Urothelium cell line (cell line): ENCODE measurements at places on chromosomes 16 and 17.

GRCh38 chr17:29625037-29625750, 2.5 kb upstream of the CORO6 start:
- no peak for DNase-seq

- DNase-seq = no peak
Observed at GRCh38 chr17:35765756-35766488, 5.2 kb downstream of the C17orf50 start.

- DNase-seq = no peak
Observed at GRCh38 chr16:12862327-12862726, 39.1 kb upstream of the SHISA9 start.

GRCh38 chr17:46791531-46791930, 27.0 kb downstream of the WNT3 start:
- DNase-seq = no peak

- no peak for DNase-seq
Observed at GRCh38 chr16:49456763-49457162, 83.2 kb downstream of the C16orf78 start.

DNA sequence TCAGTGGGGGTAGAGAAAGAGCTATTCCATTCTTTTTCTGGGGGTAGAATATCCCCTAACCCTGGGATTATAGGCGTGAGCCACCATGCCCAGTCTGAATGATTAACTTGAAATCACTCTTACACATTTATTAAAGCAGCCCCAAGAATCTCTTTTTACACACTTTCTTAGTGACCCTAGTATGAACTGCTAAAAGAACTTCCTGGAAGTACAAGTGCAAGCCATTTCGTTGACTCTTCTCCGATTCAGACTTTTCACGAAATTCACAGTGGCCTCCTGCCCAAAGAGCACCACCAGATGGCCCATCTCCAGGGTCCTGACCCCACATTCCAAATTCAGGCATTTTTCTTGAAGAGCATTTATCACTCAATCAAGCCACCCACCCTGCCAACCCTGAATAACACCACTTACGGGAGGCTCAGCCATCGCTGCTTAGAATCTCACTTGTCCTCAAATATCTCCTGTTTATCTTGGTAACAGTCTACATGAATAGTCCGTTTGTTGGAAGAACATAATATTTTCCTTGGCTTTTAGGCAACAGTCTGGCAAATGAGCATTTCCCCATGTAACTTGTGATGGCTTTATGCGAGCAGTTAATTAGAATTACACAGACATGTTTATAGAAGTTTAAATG, 28.0 kb downstream of the ZNF423 start:
- no peak for DNase-seq

GRCh38 chr17:34371405-34372100, 8.5 kb upstream of the CCL1 start:
- no peak for DNase-seq

DNA sequence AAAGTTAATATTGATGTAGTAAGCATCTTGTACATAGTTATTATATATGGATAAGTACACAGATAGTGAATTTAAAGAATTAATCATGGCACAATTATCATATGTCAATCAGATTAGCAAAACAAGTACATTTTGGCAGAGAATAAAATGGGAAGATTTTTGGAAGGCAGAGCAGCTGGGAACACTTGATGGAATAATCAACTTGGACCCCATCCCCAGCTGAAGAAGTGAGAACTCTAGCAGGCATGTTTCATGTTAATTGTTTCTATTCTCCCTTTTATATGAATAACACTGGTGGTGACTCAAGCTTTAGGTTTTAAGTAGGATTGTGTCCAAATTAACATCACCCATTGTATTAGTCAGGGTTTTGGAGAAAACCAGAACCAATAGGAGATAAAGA, 198.7 kb downstream of the KCNJ2 start:
- no peak for DNase-seq

DNA sequence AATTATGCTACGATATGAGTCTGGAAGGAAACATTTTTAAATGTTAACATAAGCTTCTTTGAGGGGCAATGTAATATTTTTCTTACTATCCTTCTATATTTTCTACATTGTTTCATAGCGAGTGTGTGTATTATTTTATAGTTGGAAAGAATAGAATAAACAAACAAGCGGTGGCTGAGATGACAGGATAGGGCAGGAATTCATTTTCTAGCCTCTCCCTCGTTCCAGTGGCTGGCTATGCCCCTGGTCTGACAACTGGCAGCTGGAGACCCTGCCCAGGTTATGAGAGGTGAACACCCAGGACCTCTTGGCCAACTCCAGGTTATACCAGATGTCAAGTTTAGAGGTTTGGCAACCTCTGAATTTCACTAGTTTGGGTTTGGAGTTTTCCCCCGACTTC, 14.5 kb upstream of the TNRC6C start:
- no peak for DNase-seq

GRCh38 chr16:11562941-11563340, 23.8 kb downstream of the LITAF start:
- no peak for DNase-seq

DNA sequence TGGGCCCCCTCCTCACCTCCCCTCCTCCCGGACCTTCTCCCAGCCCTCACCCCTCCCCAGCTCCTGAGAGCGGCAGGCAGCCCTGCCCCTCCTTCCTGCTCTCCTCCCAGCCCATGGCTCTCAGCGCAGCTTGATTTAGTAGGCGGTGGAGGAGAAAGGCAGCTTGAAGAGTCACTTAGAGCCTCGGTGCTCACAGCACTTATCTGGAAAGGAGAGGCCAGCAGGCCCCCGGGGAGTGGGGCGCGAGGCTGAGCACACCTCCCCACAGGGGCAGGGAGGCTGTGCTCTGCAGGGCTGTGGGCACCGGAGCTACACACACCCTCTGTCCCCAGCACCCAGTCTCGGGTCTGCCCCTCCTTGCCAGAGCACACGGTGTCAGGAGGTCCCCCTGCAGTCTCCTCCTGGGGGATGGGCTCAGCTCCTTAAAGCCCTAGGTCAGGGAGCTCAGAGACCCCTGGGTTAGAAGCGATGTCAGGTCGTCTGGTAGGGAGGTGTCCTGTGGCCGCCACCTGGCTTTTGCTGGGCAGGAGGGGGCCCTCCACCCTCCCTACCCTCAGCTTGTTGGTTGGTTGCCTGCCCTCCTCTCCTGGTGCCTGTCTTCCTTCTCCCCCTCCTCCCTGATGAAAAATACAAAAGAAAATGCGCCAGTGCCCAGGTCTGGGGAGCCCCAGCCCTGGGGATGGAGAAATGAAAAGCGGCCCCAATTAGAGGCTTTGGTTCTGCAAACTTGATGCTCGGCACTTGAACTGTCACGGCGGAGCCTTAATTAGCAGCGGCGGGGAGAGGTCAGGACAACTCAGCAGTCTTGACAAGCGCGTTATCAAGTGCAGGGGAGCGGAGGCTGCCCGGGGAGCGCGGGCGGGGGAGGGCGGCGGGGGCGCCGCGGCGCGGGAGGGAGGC, 151.1 kb upstream of the GSE1 start:
- peak; percentile 30 for DNase-seq

DNA sequence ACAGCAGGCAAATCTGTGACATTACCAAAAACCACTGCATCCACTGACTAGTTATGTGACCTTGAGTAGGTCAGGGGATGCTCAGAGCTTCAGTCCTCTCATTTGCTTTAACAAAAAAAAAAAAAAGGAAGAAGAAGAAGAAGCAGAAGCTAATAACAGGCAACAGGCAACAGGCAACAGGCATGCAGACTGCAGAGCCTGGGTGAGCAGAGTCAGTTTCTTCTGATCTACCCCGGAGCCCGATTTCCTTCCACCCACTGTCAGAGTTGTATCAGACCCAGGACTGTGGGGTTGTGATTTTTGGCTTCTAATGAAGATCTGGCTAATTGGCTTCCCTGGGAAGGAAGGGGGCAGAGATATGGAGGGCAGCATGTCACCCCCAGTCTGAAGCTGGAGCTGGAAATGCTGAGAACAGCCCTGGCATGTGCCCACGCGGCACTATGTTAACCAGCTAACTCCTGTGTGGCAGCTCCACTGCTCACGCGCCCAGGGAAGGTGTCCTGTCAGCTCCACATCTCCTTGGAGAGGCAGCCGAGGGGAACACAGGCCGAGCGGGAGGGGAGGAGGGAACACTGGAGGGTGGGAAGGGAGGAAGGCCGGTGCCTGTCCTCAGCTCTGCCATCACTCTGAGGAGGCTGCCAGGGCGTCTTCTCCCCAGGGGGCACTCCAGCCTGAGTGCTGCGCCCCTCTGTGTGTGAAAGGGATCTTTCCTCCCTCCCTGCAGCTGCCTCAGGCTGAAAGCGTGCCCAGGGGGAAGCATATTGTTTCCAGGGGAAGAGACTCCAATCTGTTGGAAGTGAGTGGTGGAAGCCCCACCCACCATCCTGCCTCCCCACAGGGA, 17.6 kb downstream of the SRCIN1 start:
- no peak for DNase-seq

GRCh38 chr17:32483451-32484019, 3.3 kb upstream of the CDK5R1 start:
- peak; percentile 67 for DNase-seq

DNA sequence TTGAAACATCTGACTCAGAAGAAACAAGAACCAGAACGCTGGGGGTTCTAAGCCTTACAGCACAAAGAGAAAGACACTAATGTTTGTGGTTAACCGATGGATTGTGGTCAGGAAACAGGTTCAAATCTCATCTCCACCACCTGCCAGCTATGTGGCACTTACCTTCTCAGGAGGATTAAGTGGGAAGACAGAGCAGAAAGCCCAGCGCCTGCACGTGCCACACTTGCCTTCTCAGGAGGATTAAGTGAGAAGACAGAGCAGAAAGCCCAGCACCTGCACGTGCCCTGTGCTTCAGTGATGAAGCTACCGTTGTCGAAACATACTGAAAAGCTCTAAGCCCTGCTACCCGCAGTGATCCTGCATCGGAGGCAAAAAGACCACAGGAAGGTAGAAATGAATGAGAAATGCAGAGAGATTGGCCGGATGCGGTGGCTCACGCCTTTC, 90.6 kb downstream of the NXN start:
- DNase-seq = no peak

DNA sequence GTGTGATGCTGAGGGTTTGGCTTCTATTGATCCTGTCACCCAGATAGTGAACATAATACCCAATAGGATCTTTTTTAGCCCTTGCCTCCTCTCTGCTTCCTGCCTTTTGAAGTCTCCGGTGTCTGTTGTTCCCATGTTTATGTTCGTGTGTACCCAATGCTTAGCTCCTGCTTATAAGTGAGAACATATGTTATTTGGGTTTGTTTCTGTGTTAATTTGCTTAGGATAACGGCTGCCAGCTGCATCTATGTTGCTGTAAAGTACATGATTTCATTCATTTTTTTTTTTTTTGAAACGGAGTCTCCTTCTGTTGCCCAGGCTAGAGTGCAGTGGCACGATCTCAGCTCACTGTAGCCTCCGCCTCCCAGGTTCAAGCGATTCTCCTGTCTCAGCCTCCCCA, 23.0 kb downstream of the DUS2 start:
- DNase-seq = no peak

DNA sequence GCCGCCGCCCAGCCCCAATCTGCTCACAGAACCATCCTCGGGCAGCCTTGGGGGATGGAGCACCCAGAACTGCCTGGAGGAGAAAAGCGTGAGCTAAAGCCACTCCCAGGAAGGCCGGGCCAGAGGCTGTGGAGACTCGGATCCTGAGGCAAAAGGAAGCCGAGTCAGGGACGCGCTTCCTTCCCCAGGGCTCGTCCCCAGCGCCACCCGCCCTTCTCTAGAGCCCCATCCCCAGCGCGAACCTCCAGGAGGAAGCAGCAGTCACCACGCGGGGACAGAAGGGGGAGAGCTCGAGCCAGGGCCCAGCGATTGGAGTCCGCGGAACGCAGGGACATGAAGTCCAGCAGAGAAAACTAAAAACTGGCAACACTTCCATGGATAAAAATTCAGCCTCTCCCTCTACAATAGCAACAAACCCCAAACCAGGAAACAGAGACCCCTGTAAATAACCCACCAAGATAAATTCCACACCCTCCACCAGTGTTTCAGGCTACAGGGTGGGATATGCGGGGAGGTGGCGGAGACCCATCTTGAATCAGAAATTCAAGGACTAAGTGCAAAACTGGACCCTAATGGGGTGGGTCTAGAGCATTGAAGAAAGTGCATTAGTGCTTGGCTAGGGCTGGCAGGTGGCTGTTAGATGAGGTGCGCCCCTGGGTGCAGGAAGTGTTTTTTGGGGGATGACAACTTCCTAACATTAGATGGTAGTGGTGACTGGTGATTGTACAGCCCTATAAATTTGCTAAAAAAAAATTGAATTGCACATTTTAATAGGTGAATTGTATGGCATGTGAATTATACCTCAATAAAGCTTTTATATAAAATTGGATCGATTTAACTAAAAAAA, 116.1 kb upstream of the METRNL start:
- DNase-seq = no peak

- DNase-seq = peak; percentile 17
Observed at GRCh38 chr16:86171329-86171728, 272.4 kb downstream of the IRF8 start.

DNA sequence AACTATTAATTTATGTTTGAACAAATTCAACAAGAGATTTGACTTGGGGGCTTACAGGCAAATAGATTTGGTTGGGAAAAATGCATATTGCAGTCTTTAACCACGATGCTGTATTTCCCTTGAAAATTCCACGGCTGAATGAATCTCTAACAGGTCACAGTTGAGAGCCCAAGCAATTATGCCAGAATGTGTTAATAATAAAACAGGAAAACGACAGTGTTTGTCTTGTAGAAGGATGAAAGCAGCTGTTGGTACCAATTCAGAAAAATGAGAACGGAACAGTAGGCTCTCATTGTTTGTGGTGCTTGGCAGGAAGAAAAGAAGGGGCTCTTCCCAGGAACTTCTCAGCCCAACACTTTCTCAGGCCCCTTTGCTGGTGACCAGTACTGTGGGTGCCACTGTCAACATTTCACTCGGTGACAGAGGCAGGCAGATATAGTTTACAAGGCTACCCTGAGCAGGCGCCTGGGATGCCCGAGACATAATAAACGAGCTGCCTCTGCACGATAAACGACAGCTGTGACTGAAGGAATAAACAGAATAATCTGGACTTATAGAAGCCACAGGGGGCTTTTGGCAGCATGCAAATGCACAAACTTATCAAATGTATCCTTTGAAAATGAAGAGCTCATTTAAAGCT, 387.1 kb downstream of the HS3ST4 start:
- DNase-seq = no peak

- DNase-seq = no peak
Observed at GRCh38 chr16:11676799-11677198, 8.5 kb downstream of the SNN start.

- DNase-seq = no peak
Observed at GRCh38 chr16:22887445-22887844, 73.5 kb downstream of the HS3ST2 start.

GRCh38 chr17:55735731-55736405, 13.2 kb upstream of the TMEM100 start:
- DNase-seq = peak; percentile 37

- peak; percentile 81 for DNase-seq
Observed at GRCh38 chr16:56691885-56692284, 9.6 kb downstream of the MT1X start.

- no peak for DNase-seq
Observed at GRCh38 chr16:76396977-76397376, 119.8 kb downstream of the CNTNAP4 start.

GRCh38 chr17:68305142-68305541, 13.8 kb downstream of the ARSG start:
- no peak for DNase-seq
